Hematopoietic multipotent progenitor cell treated with erythropoietin and hydrocortisone succinate and interleukin-3 and kit ligand, for 17 days (in vitro differentiated cells): ENCODE measurements at places on chromosomes 3 and 15.

DNA sequence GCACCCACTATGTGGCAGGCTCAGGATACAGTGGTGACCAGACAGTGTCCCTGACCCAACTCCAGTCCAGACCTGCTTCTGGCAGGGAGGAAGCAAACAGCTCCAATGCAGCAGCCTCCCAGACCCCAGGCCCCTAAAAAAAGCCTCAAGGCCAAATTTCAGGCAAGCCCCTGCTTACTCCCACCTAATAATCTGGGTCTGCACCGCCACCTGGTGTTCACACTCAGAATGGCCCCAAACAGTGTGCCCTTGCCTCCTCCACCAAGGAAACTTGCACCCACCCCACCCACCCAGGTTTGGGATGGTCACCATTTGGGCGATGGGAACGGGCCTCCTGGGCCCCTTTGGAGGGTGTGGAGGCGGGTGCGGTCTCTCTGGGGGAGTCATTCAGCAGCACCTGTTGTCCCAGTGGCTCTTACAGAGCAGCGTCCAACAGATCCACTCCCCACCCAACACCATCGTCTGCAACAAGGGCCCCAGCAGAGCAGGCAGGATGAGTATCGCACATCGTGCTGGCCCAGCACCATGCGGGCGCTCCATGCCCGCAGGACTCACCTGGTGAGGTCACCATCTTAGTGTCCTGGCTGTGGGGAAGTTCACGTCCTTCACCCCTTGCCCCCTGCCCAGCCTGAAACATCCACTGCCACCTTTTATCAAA is 17.3 kb downstream of the C3orf18 start:
- peak; percentile 72 for DNase-seq

GRCh38 chr3:74489050-74489792 is 125.2 kb downstream of the CNTN3 start:
- DNase-seq: no peak

DNA sequence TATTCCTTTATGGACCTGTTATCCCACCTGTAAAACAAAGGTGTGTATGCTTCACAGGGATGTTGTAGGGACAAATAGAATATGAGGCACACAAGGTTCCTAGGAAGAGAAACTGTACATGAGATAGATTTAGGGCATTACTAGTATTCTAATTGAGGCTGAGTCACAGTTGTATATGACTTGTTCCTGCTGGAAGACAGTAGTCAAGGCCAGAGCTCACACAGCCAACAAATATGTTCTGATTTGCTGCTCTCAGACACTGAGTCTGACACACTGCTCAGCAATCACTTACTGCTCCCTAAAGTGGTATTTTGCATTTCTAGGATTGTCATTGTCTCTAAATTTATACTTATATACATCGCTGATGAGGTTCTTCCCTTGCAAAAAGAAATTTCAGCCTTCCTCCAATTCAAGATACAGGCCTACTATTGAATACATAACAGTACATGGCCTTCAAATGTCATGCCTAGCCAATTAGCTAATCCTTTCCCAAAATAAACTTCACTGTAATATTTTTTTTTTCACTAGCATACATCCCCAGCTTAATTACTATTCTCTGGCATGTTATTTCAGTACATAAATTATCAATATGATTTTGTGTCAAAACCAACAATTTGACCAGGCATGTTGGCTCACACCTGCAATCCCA is 69.8 kb downstream of the TIGIT start:
- no peak for DNase-seq

GRCh38 chr3:193938613-193939012 is 197.3 kb upstream of the HES1 start:
- no peak for DNase-seq

DNA sequence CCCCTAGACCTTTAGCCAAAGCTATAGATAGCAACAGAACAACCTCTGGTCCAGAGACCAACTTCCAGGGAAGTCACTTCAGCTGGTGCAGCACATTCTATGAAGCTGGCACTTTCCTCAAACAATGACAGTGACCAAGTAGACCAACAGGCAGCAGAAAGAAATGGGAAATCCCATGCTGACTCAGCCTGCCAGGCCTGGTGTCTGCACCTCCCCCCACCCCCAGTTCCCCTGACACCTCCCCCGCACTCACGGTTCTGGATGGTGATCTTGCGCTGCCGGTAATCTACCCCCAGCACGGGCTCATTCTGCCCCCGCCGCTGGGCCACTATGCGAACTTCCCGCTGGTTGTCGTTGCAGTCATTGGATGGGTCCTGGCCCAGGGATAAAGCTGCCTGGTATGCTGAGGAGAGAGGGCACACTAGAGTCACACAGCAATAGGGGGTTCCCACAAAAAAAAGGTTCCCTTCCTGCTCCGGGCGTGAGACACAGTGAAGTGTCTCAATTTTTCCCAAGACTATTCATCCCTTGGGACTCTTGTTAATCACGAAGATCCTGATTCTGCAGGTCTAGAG is 17.0 kb downstream of the ILDR1 start:
- DNase-seq: no peak

DNA sequence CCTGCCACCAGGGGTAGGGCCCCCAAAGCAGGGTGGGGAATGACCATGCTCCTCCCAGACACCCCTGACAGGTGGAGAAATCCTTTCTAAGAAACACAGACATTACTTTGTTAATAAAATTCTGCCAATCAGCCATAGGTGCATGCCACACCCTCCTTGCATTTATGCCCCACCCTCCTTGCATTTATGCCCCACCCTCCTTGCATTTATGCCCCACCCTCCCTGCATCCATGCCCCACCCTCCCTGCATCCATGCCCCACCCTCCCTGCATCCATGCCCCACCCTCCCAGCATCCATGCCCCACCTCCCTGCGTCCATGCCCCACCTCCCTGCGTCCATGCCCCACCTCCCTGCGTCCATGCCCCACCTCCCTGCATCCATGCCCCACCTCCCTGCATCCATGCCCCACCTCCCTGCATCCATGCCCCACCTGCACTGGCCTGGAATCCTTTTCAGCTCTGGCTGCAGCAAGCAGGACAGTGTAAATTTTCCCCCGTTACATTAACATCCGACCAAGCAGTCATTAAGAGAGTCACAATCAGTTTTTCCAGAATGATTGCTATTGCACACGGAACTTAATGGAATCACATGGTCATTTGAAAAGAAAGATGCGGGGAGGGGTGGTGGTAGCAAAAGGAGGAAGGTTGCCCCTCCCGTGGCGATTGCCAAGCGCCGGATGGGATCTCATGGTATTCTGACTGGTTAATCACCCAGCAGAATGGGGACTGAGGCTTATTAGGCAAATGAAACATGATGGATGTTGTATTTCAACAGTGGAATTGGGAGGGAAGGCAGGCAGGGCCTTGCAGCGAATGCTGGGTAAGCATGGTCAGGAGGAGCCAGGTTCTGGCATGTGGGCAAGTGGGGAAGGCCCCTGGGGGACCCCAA is 91.2 kb downstream of the TLE3 start:
- no peak for DNase-seq

- DNase-seq: no peak
Measured at GRCh38 chr15:43184407-43185124, 637 bp upstream of the CCNDBP1 start.
